ENCODE measurements at places on chromosomes 7 and 10. TPM values are rescaled to one million over a fixed set of nuclear protein-coding genes. Genes with fewer than 3 reads are reported as not detected.

SORCS1 gene
- total RNA-seq: not detected

FAM53B gene
- 35.0 TPM for total RNA-seq

CACNB2 gene
- total RNA-seq: not detected

OR2A5 gene
- total RNA-seq: not detected

MYH16 gene
- not detected for total RNA-seq

ERVW-1 gene
- total RNA-seq: not detected

FGFBP3 gene
- 1.3 TPM for total RNA-seq

CCDC6 gene
- 58.0 TPM for total RNA-seq

EBLN1 gene
- total RNA-seq: not detected

C10orf62 gene
- total RNA-seq: not detected

CALML3 gene
- total RNA-seq: not detected

CFAP46 gene
- total RNA-seq: not detected

OR6V1 gene
- not detected for total RNA-seq

UFSP1 gene
- total RNA-seq: 3.3 TPM

CALML5 gene
- total RNA-seq: not detected

FOXI2 gene
- not detected for total RNA-seq

SPDYE3 gene
- total RNA-seq: not detected

PLAU gene
- total RNA-seq: 1.1 TPM

DLX6 gene
- not detected for total RNA-seq

GLCCI1 gene
- total RNA-seq: 28.8 TPM

ZNF438 gene
- total RNA-seq: 3.1 TPM

STK31 gene
- 0.10 TPM for total RNA-seq

All from T-helper 1 cell treated with Interleukin-12 subunit alpha and Interleukin-12 subunit beta and Interleukin-4 antibody, amounts not matched to agents 30 ng/mL and 1 ng/mL, for 36 hours (primary cell).